H7 (cell line): ENCODE measurements at places on chromosomes 6 and 20. TPM values are rescaled to one million over a fixed set of nuclear protein-coding genes. Genes with fewer than 3 reads are reported as not detected.

DNA sequence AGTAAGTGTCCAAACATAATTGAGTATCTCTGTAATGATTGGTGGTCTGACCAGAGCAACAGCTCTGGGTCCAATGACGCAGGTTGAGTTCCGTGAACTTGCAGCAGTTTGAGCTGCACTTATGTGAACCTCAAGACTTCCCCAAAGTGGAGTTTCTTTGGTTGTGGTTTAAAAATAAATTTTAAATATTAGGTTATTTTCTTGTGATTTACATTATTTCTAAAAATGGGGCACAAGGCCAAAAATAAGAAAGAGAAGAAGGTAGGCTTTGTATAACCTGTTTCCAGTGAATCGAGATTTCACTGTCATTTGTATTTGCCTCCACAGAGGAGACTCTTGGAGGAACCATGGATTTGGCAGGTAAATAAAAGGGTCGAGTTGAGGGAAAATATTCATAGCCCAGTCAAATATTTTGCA lies 166.4 kb upstream of the ZNF217 start:
- no peak for DNase-seq

- DNase-seq: no peak
These were observed 87.4 kb downstream of the ZHX3 start for GRCh38 chr20:41230136-41230535.

DNA sequence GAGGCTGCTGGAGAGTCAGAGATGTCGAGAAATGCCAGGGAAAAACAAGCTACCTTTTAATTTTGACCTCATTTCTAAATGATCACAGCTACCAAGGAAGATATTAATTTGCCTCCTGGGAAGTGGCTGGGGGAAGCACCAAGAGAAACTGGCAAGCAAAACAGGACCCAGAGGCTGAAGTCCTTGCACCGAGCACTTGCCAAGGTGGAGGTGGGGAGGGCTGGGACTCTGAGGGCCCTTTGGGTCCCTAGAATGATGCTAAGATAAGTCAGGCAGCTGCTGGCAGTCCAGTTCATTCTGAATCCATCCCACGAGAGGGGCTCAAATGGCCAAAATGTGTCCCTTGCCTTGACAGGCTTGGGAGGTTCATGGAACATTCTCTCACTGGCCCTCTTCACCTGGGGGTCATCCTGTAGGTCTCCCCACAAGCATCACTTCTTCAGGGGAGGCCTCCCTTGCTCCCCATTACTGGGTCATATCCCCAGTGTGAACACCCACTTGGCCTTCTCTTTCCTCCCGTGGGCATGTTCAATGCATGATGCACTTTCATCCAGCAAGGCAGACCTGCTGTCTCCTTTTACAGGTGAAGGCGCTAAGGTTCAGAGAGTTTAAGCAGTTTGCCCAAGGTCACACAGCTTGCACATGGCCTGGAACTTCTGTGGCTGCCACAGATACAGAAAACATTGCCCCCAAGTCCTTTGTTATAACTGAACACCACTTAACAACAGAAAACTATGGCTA lies 39.1 kb upstream of the BLCAP start:
- DNase-seq: no peak

The KCNK15 gene
- total RNA-seq: 0.14 TPM in 1 of 2 replicates, not detected in the other

GRCh38 chr6:23672737-23673136 lies 453.3 kb upstream of the NRSN1 start:
- DNase-seq: no peak

- peak; percentile 73 for DNase-seq
These were observed 20.5 kb downstream of the COL9A1 start for GRCh38 chr6:70282312-70282918.

GRCh38 chr20:50219600-50219999 lies 29.0 kb downstream of the CEBPB start:
- DNase-seq: no peak

The DTNBP1 gene
- total RNA-seq: 3.7 and 4.2 TPM in 2 replicates

The LAMA2 gene
- total RNA-seq: 2.2 and 2.8 TPM in 2 replicates

The E2F1 gene
- 51.8 and 57.8 TPM in 2 replicates for total RNA-seq

DNA sequence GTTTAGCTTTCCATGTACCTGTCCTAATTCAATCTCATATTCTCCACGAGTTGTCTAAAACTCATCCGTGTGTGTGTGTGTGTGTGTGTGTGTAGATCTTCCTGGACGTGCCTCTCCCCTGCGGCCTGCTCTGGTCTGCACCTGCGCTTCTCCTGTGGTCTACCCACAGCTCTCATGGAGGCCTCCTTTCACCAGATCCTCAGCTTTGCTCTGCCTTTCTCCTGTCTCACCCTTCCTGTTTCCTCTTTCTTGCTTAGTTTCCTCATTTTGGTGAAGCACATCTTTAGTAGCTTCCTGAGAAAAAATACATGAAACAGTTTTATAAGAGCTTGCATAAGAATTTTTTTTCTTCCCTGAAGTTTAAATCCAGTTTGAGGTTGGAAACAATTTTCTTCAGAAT lies 18.1 kb downstream of the SLX4IP start:
- no peak for DNase-seq

The NKAIN4 gene
- total RNA-seq: 3.0 and 4.8 TPM in 2 replicates

The METTL24 gene
- 0.41 and 0.69 TPM in 2 replicates for total RNA-seq

- no peak for DNase-seq
These were observed 664.7 kb downstream of the RFPL4B start for GRCh38 chr6:113011801-113012200.

- no peak for DNase-seq
These were observed 52.9 kb upstream of the UNC93A start for GRCh38 chr6:167238146-167238693.

- no peak for DNase-seq
These were observed 48.8 kb downstream of the PLN start for GRCh38 chr6:118596774-118597320.

- DNase-seq: no peak
These were observed 45.1 kb upstream of the PNRC1 start for GRCh38 chr6:89035252-89036101.

GRCh38 chr20:10902576-10903282 lies 228.9 kb upstream of the JAG1 start:
- no peak for DNase-seq

The TMEM239 gene
- total RNA-seq: not detected in 2 replicates

DNA sequence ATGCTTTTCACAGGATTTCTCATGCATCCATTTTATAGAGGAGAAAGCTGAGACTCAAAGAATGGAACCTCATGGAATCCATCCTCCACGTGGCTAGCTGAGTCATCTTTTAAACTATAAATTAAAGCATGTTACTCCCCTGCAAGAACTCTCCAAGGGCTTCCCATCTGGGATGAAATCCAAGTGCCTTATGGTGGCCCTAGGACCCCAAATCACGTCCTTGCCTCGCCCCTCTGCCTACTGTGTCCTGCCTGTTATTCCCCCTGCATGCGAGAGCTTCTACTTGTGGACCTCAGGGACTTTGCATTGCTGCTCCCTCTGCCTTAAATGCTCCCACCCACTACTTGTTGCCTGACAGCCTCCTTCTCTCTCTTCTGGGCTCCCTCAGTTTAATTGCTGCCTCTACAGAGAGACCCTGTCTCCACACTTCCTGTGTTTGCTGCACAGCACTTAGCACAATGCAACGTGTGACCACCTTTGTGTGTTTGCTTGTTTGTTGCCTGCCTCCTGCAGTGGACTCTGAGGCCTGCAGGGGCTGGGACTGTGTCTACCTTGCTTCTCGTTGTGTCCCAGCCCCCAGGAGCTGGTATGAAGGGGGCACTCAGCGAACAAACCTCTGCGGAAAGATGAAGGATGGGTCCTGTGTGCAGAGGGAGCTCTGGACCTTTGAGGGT lies 39.4 kb downstream of the TOX2 start:
- no peak for DNase-seq

The SLC32A1 gene
- 0.07 TPM in 1 of 2 replicates, not detected in the other for total RNA-seq

DNA sequence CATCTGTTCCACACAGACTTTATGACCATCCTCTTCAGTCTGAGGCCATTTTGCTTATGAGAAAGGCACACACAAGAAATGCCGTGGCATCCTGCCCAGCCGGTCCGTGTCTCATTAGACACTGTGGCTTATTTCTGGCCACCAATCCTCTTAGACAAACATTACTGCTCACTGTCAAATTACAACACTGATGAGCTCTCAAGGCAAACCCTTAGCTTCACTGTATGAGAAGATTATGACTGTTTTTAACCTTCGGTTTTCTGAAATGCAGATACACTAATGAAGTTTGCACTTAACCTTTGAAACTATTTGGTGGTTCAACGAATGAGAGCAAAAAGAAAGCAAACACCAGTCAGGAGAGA lies 50.5 kb upstream of the DST start:
- DNase-seq: no peak

DNA sequence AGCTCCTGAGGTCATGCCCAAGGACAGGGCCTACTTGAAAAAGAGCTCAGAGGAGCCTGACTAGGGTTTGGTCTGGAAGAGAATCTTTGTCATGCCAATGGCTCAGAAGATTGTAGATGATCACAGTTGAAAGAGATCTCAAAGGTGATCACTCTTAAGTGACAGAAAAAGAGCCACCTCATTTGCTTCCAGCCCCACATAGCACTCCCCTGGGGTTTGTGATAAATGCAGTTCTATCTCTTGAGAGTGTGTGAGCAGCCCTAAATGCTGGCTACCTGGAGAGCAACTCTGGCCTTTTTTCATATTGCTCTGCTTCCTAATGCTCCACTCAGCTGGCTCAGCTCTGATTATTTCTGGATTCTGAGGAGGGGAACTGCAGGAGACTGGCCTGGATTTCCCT lies 39.3 kb downstream of the KLHL32 start:
- no peak for DNase-seq

GRCh38 chr6:75147512-75147911 lies 58.3 kb downstream of the COL12A1 start:
- no peak for DNase-seq
